ENCODE measurements at places on chromosomes 1 and 21.

- no peak for DNase-seq
Observed at GRCh38 chr1:47244339-47244862, 12.4 kb upstream of the TAL1 start.

DNA sequence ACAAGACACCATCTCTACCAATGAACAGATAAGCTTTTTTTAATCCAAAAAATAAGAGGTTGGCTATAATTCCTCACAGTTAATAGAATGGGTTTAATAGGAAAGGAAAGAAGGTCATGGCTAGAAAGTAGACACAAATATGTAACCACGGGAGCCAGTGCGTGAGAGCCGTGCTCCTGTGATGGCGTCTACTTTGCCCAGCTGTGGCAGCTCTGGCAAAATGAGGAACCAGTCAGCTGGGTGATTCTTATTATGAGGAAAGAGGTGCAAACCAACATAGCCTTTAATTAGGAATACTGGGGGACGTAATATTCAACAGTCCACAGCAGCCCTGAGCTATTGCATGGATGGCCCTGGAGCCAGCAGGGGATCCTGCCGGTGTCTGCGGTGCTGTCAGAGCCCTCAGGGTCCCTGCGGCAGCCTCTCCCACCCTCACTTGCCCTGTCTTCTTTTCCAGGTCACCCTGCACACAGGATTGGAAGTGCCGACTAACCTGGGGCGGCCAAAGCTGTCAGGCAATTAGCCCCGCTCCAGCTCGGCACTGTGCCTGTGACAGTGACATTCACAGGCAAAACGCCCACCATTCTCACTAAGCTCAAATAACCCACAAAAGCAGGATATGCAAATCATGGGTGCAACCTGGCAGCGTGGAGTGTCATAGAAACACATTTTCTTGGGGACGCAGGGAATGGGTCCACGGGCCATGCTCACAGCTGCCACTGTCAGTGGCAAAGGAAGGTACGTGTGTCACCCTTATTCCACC, 25.9 kb upstream of the GNPAT start:
- no peak for DNase-seq

GRCh38 chr1:227043755-227044154, 103.7 kb downstream of the COQ8A start:
- DNase-seq: no peak

- no peak for DNase-seq
Observed at GRCh38 chr1:1122981-1123480, 7.1 kb upstream of the C1orf159 start.

- no peak for DNase-seq
Observed at GRCh38 chr1:65372557-65372956, 47.9 kb upstream of the LEPR start.

DNA sequence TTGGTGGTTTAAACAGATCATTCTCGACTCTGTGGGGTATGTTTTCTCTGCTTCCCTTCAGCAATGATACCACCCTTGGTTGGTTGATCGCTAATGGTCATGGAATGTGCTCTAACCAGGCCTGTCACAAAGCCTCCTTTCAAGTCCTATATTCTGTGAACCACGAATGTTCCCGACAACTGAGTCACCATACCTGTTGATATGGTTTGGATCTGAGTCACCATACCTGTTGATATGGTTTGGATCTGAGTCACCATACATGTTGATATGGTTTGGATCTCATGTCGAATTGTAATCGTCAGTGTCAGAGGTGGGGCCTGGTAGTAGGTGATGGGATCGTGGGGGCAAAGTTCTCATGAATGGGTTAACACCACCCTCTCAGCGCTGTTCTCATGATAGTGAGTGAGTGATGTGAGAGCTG, 10.2 kb upstream of the CAMK2N1 start:
- DNase-seq: no peak

GRCh38 chr1:164604541-164604940, 45.6 kb downstream of the PBX1 start:
- no peak for DNase-seq

GRCh38 chr1:165456114-165456513, 11.2 kb upstream of the RXRG start:
- no peak for DNase-seq

DNA sequence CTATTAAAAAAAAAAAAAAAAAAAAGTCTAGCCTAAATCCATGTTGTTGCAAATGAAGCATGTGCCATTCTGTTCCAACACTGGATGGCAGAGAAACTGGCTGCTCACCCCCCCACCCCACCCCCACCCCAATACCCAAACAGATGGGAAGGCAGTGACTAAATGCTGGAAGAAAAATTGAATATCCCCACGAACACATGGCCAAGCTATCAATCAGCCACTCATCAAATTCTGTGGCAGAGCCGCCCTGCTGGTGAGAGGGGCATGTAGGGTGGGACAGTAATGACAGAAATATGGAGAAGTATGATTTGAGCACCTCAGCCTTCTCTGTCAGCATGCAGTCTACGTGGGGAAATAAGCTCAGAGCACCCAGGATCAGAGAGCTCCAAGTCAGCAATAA, 34.1 kb downstream of the OPTC start:
- DNase-seq: no peak

- DNase-seq: no peak
Observed at GRCh38 chr1:169112241-169112640, 5.8 kb downstream of the ATP1B1 start.

DNA sequence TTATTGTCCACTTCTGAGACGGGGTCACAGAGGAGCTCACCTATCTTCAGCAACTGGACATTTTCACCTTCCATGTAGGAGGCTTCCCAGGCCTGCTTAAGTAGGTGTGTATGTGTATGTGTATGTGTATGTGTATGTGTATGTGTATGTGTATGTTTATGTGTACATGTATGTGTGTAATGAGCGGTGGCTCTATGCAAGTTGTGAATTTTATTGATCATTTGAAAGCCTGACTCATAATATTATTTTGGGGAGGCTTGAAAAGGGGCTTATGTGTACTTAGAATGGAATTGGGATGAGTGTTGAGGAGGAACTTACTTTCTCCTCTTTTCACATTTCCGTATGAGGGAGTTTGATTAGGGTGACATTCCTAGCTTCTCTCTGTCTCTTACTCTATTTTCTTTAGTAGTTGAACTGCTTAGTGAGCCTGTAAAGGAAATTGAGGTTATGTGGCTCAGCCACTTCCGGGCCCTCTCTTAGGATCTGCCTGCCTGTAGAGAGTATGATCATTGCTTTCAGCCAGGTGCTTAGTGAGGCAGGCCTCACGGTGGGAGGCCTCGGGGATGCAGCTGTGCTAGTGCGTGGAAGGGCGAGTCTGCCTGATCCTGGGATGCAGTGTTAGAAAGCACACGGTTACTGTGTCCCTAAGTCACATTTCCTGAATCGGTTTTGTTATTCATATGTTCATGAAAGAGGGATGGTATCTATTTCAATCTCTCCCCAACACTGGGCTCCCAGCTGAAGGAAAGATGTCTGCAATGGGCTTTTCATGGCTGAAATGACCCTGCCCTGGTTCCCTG, 61.0 kb downstream of the IER5 start:
- no peak for DNase-seq

GRCh38 chr21:30030416-30030815, 90.6 kb upstream of the GRIK1 start:
- no peak for DNase-seq

DNA sequence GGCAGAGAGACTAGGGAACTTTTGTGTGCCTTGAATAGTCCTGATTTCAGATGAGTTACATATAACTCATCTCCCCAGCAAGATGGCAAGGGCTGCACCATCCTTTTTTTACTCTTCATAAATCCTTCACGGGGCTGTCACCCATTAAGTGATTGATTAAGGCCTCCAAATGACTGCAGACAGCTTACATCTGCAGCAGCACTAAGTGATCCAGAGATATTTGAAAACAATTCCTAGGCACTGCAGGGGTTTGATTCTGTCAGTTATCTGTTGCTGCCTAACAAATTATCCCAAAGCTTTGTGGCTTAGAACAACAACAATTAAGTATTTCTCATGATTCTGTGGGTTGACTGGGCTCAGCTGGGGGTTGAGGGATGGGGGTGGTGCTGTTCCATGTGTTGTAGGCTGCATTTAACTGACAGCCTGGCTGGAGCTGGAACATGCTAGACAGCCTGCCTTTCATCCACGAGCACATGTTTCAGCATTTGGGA, 19.3 kb downstream of the TEX38 start:
- no peak for DNase-seq

DNA sequence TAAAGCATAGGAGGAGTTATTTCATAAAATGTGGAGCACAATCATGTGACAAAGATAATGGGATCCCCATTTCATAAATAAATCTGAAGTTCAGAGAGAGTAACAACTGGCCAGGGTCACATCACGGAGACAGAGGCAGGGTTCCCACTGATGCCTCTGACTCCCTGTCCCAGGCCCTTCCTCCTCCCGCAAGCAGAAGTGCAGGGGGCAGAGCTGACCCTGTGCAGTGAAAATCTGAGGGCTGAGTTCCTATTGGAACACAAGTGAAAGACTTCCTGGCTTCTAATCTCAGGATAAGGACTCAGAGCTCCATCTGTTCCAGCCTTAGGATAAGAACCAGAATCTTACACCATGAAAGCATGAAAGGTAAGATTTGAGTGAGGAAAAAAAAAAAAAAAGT, 22.0 kb downstream of the SELL start:
- DNase-seq: no peak

GRCh38 chr1:234270093-234270492, 103.2 kb upstream of the COA6 start:
- no peak for DNase-seq

DNA sequence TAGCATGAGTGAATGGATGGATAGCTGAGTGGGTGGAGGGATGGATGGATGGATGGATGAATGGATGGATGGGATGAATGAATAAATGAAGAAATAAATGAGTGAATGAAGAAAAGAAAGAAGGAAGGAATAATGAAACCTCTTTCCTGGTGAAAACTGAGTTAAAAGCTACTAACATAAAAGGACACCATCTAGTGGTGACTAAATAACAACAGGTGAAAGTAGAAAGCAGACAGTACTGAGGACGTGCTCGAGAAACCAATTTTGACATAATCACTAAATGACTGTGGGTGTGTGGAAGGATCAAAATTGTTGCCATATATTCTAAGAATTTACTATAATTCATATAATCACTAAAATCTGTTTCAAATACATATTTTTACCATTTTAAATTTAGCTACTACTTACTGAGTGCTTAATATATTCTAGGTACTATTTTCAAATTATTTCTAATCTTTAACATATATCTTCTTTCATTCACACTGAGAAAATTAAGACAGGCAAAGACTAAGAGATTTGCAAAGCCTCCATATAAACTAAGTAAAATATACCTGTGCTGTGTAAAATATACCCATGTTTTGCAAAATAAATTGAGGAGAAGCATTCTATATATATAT, 522.9 kb downstream of the LRRIQ3 start:
- no peak for DNase-seq

DNA sequence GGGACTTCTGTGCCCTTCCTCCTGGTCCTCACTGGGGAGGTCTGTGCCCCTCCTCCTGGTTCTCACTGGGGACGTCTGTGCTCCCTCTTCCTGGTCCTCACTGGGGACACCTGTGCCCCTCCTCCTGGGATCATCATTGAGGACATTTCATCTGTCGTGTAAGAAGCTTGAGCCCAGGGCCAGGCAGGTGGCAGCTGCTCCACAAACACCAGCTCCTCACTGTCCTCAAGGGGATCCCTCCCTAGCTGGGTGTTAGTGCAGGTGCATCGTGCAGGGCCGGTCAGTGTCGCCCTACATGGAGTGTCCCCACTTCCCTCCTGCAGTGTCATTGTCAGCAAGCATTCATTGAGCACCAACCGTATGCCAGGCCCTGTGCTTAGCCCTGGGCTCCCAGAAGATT, 312.7 kb downstream of the PTPRU start:
- no peak for DNase-seq

DNA sequence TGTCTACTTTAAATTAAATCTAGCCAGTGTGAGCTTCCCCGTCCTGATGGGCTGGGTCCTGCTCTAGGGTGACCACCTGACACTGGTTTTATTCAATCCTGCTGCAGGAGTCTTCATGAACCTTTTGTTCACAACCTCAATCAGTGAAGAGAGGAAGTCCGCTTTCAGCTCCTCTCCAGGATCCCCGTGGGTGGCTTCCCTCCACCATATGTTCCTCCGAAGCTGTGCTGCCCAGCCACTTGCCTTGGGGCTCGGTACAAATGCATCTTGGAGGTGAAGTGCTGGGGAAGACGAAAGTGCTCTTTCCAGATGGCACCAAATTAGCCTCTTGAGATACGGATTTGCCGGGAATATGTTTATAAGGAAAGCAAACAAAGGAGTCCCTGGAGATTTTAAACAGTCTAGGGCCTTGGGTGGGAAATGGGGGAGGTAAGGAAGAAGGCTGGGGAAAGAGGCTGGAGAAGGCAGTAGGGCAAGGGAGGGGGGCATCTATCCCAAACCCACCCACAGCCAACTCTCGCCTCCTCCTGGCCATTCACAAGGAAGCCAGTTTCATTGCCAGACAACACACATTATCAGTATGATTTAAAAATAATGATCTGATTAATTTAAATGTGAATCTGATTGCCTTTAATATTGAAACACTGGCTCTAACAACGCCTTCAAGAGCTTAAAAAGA, 430.8 kb downstream of the DISC1 start:
- no peak for DNase-seq

DNA sequence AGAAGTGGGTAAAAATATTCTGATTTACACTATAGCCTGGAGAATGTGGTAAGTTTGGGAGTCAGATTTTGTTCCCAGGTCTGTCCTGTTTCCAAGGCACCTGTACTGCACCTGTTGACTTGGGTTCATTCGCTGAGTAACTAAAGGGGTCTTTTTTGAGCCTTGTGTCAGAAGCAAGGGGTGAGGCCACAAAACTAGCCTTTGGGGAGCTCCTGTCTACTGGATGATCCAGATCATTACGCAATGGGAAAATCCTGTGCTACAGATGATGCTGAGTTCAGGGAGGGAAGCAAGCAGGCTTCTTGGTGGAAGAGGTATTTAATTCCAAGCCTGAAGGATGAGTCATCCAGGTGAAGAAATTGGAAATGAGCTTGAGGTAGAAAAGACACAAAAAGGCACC, 424.0 kb downstream of the MATN1 start:
- no peak for DNase-seq

GRCh38 chr21:35036465-35037383, 12.4 kb downstream of the RUNX1 start:
- DNase-seq: no peak

- no peak for DNase-seq
Observed at GRCh38 chr1:154342836-154343472, 17.6 kb downstream of the ATP8B2 start.

DNA sequence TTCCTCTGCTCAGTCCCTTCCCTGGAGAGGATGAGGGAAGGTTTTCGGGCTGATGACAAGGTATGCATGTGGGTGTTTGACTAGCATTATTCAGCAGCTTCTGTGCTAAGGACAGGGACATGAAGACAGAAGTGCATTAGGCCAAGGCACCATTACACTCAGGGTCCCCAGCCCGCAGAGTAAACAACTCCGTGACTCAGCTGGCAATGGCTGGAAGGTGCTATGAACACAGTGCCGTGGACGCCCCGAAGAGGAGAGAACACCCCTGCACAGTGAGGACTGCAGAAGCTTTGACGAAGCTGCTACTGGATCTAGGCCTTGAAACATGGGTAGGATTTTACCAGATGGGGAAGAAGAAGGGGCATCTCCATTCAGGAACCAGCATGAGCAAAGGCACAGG, 13.7 kb upstream of the EPS8L3 start:
- DNase-seq: no peak
